ENCODE measurements at places on chromosomes 6 and 20. TPM values are rescaled to one million over a fixed set of nuclear protein-coding genes. Genes with fewer than 3 reads are reported as not detected.

GRCh38 chr6:16136091-16136490, 7.2 kb downstream of the MYLIP start:
- no peak overlapping the region for H3K27ac ChIP-seq
- peaks cover 35% of the 10 kb centered on the region for H3K36me3 ChIP-seq
- H3K4me1 ChIP-seq = peaks cover 71% of the 10 kb centered on the region
- no peaks in the 10 kb centered on the region for H3K27me3 ChIP-seq
- no peak for DNase-seq

DNA sequence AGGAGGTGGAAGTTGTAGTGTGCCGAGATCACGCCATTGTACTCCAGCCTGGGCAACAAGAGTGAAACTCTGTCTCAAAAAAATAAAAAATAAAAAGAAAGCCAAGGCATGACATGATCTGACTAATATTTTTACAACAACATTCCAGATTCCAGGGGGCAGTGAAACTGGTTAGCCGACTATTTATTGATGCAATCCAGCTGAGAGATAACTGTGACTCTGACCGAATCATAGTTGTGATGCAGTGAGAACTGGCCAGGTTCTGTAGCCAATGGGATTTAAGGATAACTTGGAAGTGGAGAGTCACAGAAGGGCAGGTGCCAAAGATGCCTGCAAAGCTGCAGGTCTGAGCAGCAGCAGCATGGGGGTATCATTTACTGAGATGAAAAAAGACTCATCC, 82.9 kb upstream of the TSHZ2 start:
- H3K4me3 ChIP-seq = no peak overlapping the region
- no peak for DNase-seq
- H3K27me3 ChIP-seq = no peaks in the 10 kb centered on the region
- H3K27ac ChIP-seq = peak overlapping the region; percentile 80

The NNAT gene
- 114 TPM for total RNA-seq

The CUTA gene
- 212 TPM for total RNA-seq

DNA sequence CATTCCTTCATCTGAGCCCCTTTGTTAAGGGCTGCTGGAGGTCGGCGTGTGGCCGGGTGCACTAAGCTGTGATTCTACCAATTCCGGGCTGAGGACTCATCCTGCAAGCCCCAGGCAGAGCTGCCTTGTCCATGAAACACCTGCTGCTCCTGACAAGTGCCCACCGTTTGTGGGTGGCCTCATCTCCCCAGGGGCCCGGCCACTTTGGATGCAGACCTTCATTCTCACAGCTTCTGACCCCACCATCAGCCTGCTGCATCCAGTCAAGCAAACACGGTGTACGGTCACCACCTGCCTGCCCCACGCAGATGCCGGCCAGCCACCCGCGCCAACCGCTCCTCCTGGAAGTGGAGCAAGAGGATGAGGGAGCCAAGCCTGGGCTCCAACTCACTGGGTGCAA, 382.7 kb downstream of the THBS2 start:
- H3K4me1 ChIP-seq = peaks cover 26% of the 10 kb centered on the region
- peaks cover 17% of the 10 kb centered on the region for H3K27me3 ChIP-seq
- no peak for DNase-seq
- H3K4me3 ChIP-seq = no peak overlapping the region
- H3K36me3 ChIP-seq = no peaks in the 10 kb centered on the region

DNA sequence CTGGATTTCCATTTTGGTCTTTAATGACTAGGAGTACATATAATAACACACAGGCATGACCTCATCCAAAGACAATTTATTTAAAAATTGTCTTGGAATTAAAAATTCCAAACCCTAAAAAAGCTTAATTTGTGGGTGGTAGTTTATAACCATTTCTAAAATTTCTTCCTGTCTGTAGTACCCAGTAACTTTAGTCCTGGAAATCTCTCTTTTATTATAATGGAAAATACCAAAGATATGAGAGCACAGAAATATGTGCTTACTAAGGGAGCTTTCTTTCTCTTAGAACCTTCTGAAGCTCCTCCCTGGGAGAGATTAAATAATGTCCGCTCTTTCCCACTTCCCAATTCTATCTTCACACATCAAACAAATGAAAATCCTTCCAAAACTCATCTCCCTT, 70.5 kb upstream of the PRL start:
- no peak overlapping the region for H3K4me3 ChIP-seq
- no peak overlapping the region for H3K27ac ChIP-seq
- no peaks in the 10 kb centered on the region for H3K27me3 ChIP-seq
- no peaks in the 10 kb centered on the region for H3K36me3 ChIP-seq
- peaks cover 23% of the 10 kb centered on the region for H3K4me1 ChIP-seq

- H3K36me3 ChIP-seq = no peaks in the 10 kb centered on the region
- H3K4me1 ChIP-seq = no peaks in the 10 kb centered on the region
Observed at GRCh38 chr6:100001915-100002388, 7.9 kb upstream of the MCHR2 start.

GRCh38 chr6:36928547-36928918, 26.0 kb upstream of the PI16 start:
- H3K27ac ChIP-seq = no peak overlapping the region
- peaks cover 21% of the 10 kb centered on the region for H3K4me1 ChIP-seq
- no peaks in the 10 kb centered on the region for H3K27me3 ChIP-seq
- H3K4me3 ChIP-seq = no peak overlapping the region
- peaks cover 8% of the 10 kb centered on the region for H3K36me3 ChIP-seq

The UNC93A gene
- total RNA-seq = 11.2 TPM

The MROH8 gene
- total RNA-seq = 4.8 TPM

- H3K4me3 ChIP-seq = no peak overlapping the region
- no peak overlapping the region for H3K27ac ChIP-seq
- no peak for DNase-seq
- no peaks in the 10 kb centered on the region for H3K27me3 ChIP-seq
- H3K36me3 ChIP-seq = peaks cover 14% of the 10 kb centered on the region
Observed at GRCh38 chr20:17633221-17633849, 48.7 kb downstream of the RRBP1 start.

The LIME1 gene
- total RNA-seq = 6.3 TPM

DNA sequence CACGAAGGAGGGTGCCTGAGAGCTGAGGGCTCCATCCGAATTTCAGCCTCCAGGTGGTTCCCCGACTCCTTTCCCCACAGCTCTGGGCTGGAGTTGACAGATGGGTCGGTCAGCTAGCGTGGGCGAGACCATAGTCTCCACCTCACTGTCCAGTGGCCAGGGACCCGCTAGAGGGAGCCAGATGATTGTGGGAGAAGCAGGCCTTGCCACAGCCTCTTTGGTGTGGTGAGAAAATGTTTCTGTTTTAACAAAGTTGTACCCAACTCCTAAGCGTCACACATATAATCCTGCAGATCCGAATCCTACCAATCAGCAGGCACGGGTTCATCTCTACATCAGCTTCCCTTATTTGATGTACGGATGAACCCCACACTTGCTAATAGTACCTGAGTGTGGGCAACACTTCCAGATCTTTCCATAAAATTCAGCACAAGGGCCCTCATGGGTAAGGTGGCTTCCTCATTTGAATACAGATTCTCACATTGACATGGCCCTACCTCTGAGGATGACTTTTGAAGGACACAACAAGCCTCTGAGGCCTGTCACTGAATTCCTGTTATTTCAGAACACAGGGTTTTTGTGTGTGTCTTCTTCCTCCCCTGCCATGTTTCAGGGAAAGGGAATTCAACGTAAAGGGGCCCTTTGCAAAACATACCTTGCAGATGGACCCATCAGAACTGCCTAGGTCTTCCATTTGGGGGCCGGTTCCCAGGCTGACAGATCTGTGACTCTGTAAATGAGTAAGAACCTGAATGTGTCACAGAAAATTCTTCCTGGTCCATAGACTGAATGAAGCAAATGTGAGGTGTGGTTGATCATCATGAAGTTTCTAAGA, 103.2 kb upstream of the DUSP22 start:
- no peak overlapping the region for H3K4me3 ChIP-seq
- peak; percentile 82 for DNase-seq
- no peaks in the 10 kb centered on the region for H3K27me3 ChIP-seq
- H3K4me1 ChIP-seq = peaks cover 25% of the 10 kb centered on the region
- no peaks in the 10 kb centered on the region for H3K36me3 ChIP-seq

DNA sequence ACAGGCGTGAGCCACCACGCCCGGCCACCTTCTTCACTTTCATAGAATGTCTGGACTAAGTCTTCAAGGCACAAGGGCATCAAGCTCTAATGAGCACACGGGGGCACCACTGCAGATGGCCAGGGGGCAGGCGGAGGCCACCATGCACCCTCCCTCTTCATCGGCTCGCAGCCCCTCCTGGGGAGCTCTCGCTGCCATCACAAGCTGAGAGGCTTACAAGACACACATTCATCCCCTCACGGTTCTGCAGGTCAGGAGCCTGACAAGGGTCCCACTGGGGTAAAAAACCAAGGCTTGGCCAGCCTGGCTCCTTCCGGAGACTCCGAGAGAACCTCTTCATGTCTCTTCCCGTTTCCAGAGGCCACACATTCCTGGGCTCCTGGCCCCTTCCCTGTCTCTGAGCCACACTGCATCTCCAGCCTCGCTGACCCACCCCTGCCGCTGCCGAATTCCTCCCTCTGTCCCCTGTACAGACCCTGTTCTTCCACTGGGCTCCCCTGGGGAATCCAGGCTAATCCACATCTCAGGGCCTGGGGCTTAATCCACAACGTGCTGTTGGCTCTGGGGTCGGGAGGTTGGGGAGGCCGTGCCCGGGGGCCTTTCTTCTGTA, 19.8 kb downstream of the DLL1 start:
- H3K36me3 ChIP-seq = no peaks in the 10 kb centered on the region
- DNase-seq = no peak
- H3K27me3 ChIP-seq = peaks cover 9% of the 10 kb centered on the region
- no peak overlapping the region for H3K4me3 ChIP-seq
- no peak overlapping the region for H3K27ac ChIP-seq

DNA sequence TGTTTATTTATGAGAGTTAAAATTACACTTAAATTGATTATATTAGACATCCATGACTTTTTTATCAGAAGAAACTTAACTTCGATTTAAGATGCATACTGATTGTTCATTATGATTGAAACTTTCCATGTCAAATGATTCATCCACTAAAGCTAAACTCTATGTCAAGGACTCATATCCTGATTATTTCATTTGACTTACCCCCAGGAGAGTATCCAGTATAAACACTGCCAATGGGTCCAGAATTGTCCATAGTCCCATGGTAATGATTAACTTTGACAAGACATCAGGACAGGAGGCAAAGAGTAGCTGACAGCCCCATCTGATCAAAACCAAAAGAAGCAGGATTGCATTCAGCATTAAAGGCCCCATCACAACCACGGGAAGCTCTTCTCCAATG, 709.9 kb downstream of the TFAP2A start:
- H3K4me1 ChIP-seq = no peaks in the 10 kb centered on the region
- no peak overlapping the region for H3K27ac ChIP-seq
- H3K4me3 ChIP-seq = no peak overlapping the region
- no peaks in the 10 kb centered on the region for H3K27me3 ChIP-seq
- no peak for DNase-seq

DNA sequence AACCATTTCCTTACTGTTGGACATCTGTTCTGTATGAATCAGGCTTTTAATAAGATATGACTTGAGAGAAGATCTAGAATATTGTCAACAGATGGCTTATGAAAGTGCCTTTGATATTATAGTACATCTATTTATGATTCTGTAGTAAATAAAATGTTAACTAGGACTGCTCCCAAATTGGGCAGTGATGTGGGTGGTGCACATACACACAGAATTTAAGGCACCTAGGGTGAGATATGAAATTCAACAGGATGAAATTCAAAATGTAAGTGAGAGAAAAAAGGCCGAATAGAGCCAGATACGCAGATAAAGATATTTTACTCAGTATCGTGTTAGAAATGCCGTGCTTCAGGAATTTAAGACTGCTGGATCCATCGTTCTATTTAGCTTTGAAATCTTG, 26.3 kb downstream of the FAM50B start:
- DNase-seq = no peak
- no peak overlapping the region for H3K27ac ChIP-seq
- peaks cover under 1% of the 10 kb centered on the region for H3K4me1 ChIP-seq
- H3K36me3 ChIP-seq = no peaks in the 10 kb centered on the region
- no peak overlapping the region for H3K4me3 ChIP-seq
- H3K27me3 ChIP-seq = no peaks in the 10 kb centered on the region

- no peak overlapping the region for H3K27ac ChIP-seq
- H3K4me3 ChIP-seq = no peak overlapping the region
- peaks cover 22% of the 10 kb centered on the region for H3K4me1 ChIP-seq
- H3K36me3 ChIP-seq = peaks cover 7% of the 10 kb centered on the region
Observed at GRCh38 chr6:106855117-106855516, 119.4 kb downstream of the CD24 start.

- H3K4me3 ChIP-seq = no peak overlapping the region
- peaks cover 9% of the 10 kb centered on the region for H3K36me3 ChIP-seq
Observed at GRCh38 chr6:152184573-152184916, 377.1 kb downstream of the ESR1 start.

DNA sequence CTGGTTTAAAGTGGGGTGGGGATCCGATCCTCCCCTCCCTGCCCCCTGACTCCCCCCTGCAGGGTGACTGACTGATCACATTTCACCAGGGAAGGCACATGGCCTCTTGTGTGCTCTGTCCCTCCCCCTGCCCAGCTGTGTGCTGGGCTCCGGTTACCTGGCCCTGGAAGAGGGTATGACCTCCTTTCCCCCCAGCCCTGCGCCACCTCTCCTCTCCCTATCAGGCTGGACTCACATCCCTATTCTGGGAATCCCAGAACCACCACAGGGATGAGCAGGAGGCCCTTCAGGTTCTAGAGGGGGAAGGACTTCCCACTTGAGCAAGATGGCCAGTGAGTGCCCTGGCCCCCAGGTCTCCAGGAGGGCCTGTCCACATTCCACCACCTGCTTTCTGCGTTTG, 2.1 kb upstream of the IP6K3 start:
- DNase-seq = no peak
- H3K27me3 ChIP-seq = peaks cover 3% of the 10 kb centered on the region
- peaks cover 43% of the 10 kb centered on the region for H3K4me1 ChIP-seq
- no peak overlapping the region for H3K4me3 ChIP-seq

DNA sequence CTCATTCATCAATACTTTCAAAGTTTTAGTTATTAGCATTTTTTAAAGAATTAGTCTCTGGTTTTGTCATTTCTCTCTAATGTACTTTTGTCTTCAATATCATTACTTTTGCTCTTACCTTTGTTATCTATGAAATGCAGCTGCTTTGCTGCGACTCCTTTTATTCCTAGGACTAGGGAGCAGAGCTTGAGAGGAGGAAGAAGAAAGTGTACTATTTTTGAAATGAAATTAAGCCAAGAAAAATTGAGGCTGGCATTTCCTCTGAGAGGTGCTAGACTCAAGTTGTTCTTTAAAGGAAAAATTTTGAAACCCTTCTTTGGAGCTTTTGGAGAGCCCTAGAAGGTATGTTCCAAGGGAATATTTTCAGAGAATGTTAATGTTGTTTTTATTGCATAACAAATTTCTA, 48.3 kb upstream of the MRAP2 start:
- H3K4me1 ChIP-seq = no peaks in the 10 kb centered on the region
- no peak for DNase-seq
- H3K27me3 ChIP-seq = no peaks in the 10 kb centered on the region
- no peaks in the 10 kb centered on the region for H3K36me3 ChIP-seq

The PAK5 gene
- 0.69 TPM for total RNA-seq

DNA sequence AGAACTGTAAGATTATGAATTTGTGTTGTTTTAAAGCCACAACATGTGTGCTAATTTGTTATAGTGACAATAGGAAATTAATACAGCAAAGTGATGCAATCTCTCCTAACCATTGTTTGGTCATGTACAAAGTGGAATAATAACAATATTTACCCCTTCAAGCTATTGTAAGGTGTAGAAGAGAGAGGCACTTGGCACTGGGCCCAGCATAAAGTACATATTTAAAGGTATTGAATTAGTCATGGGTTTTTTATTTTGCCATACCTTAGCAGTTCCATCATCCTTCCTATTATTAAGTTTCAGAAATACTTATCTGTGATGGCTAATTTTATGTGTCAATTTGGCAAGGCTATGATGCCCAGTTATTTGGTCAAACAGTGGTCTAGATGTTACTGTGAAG, 322.4 kb upstream of the TSHZ2 start:
- H3K27me3 ChIP-seq = peaks cover 10% of the 10 kb centered on the region
- no peak overlapping the region for H3K27ac ChIP-seq
- H3K4me1 ChIP-seq = no peaks in the 10 kb centered on the region

All from type B pancreatic cell (in vitro differentiated cells).